ENCODE measurements at places on chromosomes 11 and 22. TPM values are rescaled to one million over a fixed set of nuclear protein-coding genes. Genes with fewer than 3 reads are reported as not detected.

DNA sequence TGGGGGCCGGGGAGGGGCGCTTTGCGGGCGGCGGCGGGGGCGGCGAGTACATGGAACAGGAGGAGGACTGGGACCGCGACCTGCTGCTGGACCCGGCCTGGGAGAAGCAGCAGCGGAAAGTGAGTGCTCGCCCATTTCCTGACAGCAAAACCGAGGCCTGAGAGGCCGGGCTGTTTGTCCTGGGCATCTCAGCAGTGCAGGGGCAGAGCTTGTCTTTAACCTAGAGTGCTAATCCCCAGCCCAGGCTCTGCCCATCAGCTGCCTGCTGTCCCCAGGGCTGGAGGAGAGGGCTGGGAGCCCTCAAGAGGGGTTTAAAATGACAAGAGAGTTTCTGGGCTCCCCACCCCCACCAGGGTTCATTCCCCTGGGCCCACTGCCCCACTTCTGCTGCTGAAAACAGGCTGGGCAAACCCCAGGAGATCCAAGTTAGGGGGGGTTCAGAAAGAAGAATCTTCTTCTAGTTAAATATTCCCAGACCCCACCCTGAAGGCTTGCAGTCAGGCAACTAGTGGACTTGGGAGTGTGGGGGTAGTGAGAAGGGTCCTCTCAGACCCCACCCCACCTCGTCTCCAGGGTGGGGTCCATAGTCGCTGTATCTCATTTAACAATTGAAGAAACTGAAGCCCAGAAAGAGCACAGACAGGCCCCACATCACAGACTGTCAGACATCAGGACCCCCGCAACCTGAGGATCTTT lies 411 bp downstream of the ACTN3 start:
- DNase-seq = no peak

GRCh38 chr11:10970926-10971325 lies 113.1 kb upstream of the ZBED5 start:
- DNase-seq = no peak

DNA sequence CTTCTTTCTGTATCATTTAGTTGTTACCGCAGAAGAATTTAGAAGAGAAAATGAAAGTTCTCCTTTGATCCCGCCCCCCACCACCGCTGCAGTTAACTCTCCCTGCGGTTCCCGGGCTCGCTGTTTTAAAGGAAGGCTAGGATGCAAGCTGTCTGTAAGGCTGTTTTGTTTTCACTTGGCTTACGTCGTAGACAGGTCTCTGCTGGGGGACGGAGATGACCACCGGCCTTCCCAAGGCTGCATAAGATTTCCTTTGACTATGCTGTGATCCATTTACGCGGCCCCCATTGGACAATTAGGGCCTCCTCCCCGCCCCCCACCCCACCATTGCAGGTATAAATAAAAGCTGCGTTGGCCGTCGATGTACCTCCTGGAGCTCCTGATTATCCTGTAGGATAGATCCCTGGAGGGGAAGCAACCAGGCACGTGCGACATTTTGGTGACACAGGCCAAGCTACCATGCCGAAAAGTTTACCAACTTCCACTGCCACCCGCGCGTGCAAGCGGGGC lies 1.4 kb upstream of the CPT1A start:
- DNase-seq = no peak

DNA sequence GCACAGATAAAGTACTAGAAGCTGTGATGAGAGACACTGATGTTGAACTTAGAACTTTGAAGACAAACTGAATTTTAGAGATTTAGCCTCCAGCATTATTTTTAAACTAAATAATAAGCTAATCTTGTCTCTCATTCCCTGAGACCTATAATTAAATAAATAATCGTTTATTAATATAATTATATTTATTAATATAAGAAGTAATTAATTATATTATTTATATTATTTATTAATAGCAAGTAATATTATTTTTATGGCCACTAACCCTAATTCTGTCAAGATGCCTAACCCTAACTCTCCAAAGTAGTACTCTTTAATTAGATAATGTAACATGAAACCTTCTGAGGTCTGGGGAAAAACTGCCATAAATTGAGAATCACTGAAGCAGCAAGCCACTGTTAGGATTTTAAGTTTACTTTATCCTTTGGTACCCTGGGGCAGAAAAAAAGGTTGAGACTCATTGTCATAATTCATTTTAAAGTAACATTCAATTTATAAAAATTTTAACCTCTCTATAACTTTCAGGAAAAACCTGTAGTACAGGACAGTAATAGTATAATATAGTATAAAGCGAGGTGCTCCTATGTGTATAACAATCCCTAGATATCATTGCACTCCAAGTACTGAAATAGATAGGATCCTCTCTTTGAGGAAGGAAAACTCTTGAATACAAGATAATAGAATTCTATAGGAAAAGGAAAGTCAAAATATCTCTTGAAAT lies 85.4 kb downstream of the TTC28 start:
- no peak for DNase-seq

- DNase-seq = no peak
These were observed 114.0 kb downstream of the TBC1D22A start for GRCh38 chr22:46876357-46876934.

DNA sequence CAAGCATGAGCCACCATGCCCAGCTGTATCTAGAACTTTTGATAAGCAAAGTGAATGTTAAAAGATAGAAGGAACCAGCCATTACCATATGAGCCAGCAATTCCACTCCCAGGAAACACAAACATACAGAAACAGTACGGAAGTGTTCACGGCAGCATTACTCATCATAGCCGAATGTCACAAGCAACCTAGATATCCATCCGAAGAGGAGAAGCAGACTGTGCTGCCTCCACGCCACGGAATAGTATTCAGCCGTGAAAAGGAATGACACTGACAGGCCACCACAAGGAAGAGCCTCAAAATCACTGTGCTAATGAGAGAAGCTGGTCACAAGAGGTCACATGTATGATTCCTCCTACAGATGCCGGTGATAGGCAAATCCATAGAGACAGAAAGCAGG lies 17.6 kb upstream of the MGAT3 start:
- DNase-seq = peak; percentile 38

DNA sequence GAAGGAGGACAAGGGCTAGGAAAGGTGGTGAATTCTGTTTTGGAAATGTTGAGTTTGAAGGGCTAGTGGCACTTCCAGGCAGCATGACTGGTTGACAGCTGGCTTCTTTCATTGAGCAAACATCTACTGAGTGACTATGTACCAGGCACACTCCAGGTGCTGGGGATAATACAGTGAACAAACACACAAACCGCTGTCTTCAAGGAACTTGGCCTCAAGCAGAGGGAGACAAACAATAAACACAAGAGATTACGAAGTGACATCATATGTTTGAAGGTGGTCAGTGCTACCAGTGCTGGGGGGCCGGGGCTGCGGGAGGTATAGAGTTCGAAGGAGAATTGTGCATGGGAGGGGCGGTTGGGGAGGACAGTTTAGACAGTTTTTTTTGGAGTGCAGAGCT lies 197.0 kb upstream of the SORL1-AS1 start:
- no peak for DNase-seq

DNA sequence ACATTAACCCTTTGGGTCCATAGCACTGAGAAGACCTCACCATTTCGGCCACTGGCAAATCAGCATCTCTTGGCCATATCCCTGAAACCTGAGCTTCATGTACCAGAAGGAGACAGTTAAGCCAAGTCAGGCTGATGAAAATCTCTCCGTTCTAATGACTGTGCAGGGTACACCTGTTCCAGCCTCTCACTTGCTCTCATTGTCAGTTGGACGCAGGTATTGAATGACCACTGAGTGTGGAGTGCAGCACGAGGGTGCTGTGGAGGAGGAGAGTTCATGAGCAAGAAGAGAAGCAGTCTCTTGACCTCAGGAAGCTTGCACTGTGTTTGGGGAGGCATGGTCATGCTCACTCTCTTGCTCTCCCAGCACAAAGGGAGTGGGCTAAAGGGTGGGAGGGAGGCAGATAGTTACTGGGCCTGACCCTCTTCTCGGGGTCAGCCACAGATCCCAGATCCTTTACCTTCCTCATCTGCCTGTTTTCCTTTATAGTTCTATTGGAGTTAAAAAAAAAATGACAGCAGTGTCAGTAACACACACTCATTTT lies 65.2 kb downstream of the ZBTB16 start:
- no peak for DNase-seq

GRCh38 chr11:93389737-93390136 lies 59.2 kb downstream of the DEUP1 start:
- DNase-seq = no peak

- DNase-seq = no peak
These were observed 13.3 kb upstream of the CD81 start for GRCh38 chr11:2363577-2364370.

GRCh38 chr22:46085828-46086576 lies 64.3 kb upstream of the PPARA start:
- peak; percentile 74 for DNase-seq

DNA sequence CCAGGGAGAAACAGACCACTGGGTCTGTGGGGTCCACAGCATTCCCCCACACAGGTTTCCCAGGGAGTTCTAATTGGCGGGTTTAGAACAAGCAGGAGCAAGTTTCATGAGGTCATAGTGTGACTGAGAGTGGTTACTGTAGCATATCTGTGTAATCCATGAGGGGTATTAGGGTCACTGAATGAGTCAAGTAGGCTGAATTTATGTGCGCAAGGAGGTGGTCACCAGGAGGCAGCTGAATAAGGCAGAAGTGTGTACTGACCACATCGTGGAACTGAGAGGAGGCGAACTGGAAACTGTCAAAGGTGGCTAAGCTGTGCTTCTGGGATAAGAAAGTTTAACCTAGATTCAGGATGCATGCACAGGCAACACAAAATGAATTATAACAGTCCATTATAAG lies 876.0 kb downstream of the METTL15 start:
- DNase-seq = no peak

DNA sequence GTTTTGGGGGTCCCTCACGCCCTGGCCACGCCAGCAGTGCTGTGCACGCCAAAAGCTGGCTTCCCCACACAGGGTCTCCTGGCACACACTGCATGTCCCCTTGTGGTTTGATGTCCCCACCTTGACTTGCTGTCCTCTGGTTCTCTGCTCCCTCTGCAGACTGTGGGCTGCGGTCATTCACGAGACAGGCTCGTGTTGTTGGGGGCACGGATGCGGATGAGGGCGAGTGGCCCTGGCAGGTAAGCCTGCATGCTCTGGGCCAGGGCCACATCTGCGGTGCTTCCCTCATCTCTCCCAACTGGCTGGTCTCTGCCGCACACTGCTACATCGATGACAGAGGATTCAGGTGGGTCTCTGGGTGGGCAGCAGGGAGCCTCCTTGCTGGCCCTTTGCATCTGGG lies 40.2 kb downstream of the ST14 start:
- no peak for DNase-seq

DNA sequence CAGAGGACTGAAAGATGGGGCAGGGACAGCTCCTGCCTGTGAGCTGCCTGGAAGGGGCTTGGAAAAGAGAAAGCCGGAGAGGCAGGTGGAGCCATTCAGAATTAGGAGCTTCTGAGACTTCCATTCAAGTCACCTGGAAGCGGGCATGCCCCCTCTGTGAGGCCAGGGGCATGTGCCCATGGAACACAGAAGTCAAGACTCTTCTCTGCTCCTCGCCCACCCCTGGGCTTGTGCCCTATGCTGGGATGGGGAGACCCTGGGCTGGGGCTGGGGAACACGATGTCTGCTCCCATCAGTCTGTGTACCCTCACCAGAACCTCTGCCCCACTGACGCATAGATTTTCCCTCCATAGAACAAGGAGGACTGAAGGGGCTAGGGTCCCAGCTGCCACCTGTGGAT lies 372.0 kb downstream of the SHANK2 start:
- no peak for DNase-seq

DNA sequence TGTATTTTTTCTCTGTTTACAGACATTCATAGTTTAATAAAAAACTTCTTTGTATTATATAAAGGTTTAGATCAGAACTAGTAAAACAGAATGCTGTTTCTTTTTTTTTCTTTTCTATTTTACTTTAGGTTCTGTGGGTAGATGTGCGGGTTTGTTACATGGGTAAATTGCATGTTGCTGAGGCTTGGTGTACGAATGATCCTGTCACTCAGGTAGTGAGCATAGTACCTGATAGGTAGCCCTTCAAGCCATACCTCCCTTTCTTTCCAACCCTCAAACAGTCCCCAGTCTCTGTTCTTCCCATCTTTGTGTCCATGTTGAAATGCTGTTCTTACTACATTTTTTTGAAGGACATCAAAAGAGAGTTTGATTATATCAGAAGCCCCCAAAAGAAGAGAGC lies 3.2 kb downstream of the ATM start:
- DNase-seq = no peak

DNA sequence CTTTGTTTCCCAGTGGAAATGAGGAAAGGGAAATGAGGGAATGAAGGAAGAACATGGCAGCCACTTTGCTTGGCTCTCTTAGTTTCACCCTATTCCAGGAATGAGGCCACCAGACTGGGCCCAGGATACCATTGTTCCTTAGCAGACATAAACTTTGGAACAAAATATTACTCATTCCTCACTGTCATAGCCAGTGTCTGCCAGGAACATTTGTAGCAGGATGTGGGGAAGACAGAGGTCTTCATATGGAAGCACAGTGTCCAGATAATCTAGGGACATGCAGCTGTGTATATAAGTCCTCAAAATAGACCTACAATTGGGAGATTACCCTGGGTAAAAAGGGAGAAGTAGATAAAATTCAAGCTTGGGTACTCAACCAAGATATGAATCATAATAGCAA lies 15.2 kb upstream of the FUT4 start:
- DNase-seq = no peak

DNA sequence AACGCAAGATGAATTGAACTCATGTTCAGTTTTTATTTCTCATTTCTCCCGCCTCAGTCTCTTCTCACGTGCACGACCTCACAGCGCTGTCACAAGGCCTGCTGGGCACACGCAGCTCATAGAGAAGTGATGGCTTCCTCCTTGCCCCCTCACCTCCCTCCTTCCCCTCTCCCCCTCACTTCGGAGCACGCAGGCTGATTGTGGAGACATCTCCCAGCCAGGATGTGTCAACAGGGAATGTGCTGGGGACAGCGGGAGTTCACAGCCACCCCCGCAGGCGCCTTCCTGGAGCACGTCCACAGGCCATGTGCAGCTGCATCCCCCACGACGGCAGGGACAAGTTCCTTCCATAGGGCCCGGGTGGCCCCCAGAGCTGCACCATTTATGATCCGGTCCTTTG lies 29.1 kb upstream of the KRTAP5-6 start:
- DNase-seq = no peak

GRCh38 chr11:29159552-29160465 lies 857.0 kb downstream of the KCNA4 start:
- peak; percentile 28 for DNase-seq

DNA sequence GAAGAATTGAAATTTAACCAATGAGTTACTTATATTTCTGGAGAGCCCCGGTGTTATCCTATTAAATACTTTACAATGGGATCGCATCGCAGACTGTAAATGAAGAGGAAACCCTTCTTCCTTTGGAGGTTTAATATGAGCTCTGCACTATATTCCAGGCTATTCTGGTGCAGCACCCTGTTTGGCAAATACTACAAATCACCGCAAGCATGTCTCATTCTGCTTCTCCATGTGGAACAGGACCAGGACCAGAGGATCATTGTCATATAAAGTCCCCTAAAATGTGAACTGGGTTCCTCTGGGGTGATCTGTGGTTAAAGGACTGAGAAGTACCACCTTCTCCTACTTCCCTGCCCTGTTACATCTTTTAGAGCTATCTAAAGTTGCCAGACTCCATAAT lies 703.7 kb downstream of the DLG2 start:
- DNase-seq = no peak

A4GALT gene
- polyA plus RNA-seq = 7.8 TPM

IL17REL gene
- 0.06 TPM for polyA plus RNA-seq

MYRF gene
- polyA plus RNA-seq = 19.2 TPM

CAT gene
- polyA plus RNA-seq = 51.2 TPM

MALAT1 gene
- polyA plus RNA-seq = 188 TPM

BATF2 gene
- polyA plus RNA-seq = 0.35 TPM

KCNJ11 gene
- 0.41 TPM for polyA plus RNA-seq

DAGLA gene
- 2.2 TPM for polyA plus RNA-seq

CHADL gene
- polyA plus RNA-seq = not detected

SF3B2 gene
- polyA plus RNA-seq = 169 TPM

ADORA2A gene
- polyA plus RNA-seq = 1.5 TPM

All from A549 (cell line).